ENCODE measurements at places on chromosomes 6 and 20.

DNA sequence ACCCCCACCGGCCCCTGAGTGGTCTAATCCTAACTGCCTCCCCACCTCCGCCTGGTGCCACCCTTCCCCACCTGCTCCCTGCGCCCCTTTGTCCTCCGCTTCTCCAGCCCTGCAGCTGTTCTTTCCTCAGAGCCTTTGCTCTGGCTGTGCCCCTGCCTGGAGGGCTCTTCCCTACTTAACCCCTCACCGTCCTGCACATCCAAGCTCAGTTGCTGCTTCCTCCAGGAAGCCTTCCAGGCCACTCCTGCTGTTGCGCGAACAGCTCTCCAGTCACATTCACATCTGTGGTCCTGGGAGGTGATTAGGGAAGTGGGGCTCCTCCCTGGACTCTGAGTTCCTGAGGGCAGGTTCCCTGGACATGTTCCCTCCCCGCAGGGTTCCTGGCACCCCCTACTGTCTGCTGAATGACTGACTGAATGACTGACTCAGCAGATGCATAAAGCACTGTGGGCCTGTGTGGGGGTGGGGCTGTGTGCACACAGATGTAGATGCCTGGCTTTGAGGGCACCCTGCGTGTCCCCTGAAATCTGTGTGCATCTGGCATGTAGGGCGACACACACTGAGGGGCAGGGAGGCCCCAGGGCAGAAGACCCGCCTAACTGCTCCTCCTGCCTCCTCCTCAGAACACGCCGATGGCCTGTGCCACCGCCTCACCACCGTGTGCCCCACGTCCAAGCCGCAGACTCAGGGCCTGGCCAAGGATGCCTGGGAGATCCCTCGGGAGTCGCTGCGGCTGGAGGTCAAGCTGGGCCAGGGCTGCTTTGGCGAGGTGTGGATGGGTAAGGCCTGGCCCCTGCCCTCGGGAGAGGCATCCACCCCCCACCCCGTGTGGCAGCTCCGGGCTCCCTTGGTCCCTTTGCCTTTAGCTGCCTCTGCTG, 51.4 kb downstream of the SRC start:
- peak; percentile 40 for DNase-seq

GRCh38 chr6:82904257-82904656, 161.4 kb downstream of the UBE3D start:
- DNase-seq: no peak

- no peak for DNase-seq
Measured at GRCh38 chr6:72620871-72621290, 983 bp upstream of the KCNQ5 start.

- DNase-seq: no peak
Measured at GRCh38 chr6:11563793-11564192, 26.2 kb downstream of the TMEM170B start.

DNA sequence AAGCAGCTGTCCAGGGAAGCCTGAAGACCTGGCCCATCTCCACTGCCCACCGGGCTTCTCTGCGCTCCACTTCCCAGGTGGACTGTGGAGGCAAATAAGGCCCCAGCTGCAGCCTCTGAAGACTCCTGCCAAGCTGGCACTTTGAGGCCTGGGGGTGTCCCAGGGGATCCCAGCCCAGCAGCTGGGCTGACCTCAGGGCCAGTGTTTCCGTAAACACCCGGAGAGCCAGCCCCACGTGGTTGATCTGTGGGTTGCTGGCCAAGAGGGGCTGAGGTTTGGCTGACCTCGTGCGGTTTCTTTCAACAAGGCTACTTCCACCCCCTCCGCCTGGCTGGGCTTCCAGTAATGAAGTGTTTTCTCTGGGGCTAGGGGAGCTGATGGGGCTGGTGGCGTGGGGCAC, 12.4 kb upstream of the CCN5 start:
- DNase-seq: no peak

GRCh38 chr6:11585426-11586016, 48.0 kb downstream of the TMEM170B start:
- DNase-seq: peak; percentile 58

Data from NCI-H2171 treated with DMSO at 0.1 percent for 48 hours (cell line).